Testis (tissue), 5 donors: ENCODE measurements at places on chromosomes 5 and 9.

DNA sequence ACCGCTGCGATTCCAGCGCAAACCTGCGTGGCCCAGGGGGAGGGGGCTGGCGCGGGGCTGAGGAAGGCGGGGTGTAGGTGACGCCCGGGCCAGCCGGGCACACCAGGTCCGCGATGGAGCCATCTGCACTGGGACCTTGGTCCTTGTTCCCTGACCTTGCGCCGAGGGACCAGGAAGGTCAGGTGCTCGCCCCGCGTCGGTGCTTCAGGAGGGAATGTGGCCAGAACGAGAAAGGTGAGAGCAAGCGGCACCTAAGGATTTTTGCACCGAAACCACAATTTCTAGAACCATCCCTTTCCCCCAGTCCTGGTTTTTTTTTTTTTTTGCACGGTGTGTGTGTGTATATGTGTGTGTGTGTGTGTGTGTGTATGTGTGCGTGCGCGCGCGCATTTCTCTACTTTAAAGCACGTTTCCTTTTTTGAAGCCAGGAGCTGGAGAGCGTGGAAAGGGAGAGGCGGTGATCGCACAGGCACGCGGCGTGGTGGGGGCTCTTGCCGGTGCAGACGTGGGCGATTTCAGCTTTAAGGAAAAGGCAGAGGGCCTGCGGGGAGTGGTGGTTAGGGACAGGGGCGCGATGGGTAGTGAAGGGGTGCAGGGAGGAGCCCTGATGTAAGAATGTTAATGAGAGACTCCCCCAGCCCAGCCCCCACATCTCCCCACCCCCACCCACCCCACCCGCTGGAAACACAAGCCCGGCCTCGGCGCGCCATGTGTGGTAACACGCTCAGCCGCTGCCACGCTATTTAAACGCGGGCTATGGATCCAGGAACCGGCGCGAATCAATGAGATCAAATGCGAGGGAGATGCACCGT, at the start of gene NPR3:
Gene NPR3, plus strand, starts transcription at position 772 of the 812 bp plus-strand sequence. CDS start 456 bp downstream, outside the sequence.
- DNase-seq, result peak; percentile 30

GRCh38 chr5:130550562-130550928, 614.5 kb downstream of the HINT1 start:
- DNase-seq, result no peak

DNA sequence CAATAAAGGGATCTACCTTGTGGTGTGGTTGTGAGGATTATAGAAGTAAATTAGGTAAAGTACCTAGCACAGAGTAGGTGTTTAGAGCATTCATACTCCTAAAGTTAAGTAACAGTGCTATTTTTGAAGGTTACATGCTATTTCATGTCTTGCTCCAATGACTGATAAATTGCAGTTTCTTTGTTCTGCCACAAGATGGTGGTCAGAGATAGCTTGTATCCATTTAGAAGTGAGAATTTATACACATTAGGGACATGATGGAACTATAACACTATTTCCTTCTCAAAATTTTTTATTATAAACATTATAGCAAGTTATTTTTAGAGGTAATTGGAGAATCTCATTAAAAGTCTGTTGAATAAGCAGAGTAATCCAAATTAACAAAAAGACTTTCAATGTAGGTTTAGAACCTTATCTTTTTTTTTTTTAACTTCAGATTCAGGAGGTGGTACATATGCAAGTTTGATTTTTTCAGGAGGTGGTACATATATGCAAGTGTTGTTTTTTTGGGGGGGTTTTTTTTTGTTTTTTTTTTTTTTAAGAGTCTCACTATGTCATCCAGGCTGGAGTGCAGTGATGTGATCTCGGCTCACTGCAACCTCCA, 17.1 kb downstream of the MTREX start:
- no peak for DNase-seq

DNA sequence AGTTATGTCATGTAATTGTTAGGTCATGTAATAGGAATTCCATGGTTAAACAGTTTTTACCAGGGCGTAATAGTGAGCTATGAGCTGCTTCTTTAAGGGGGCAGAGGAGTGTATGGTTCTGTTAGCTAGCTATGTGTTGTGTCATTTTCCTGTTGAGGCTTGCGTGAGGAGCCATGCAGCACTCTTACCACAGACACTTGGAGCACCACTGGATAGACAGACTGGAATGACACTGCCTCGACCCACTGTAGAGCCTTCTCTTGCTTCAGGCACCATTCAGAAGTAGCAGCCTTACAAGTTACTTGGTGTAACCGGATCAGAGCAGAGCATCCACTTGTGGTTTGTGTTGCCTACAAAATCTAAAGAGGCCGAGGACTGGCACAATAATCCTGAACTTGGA, 28.3 kb upstream of the STOM start:
- DNase-seq, result no peak

GRCh38 chr9:15942831-15943424, 390.1 kb downstream of the CCDC171 start:
- DNase-seq, result no peak

GRCh38 chr9:104934691-104935500, 6.9 kb upstream of the ABCA1 start:
- DNase-seq, result no peak

DNA sequence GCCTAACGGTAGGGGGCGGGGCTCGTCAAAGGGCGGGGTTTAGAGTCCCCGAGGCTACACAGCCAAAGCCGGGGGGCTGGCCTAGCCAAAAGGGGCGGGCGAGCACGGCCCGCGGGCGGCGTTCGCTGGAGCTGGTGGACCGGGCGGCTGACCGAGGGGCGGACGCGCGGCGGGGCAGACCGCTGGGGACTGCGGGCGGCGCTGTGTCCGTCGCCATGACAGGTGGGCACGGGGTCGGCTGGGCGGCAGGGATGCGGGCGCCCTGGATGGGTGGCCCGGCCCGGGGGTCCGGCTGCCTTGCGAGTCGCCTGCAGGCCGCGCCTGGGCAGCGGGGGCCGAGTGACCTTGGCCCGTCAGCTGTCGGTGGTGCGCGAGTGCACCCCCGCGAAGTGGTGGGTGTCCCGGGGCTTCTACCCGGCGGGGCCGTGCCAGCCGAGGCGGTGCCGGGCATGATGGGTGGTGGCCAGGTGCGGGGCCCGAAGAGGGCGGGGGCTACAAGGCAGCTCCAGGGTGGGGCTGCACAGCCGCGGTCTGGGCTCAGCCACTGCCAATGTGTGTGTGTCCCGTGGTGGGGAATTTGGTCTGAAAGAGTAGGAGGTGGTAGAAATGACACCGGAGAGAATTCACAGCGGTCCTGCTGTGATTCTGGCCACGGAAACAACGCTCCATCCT, at the start of gene CARD19:
Gene CARD19, plus strand, starts transcription at position 87 of the 672 bp plus-strand sequence. Its CDS starts 129 bp downstream, at position 216.
- DNase-seq, result peak; percentile 66

DNA sequence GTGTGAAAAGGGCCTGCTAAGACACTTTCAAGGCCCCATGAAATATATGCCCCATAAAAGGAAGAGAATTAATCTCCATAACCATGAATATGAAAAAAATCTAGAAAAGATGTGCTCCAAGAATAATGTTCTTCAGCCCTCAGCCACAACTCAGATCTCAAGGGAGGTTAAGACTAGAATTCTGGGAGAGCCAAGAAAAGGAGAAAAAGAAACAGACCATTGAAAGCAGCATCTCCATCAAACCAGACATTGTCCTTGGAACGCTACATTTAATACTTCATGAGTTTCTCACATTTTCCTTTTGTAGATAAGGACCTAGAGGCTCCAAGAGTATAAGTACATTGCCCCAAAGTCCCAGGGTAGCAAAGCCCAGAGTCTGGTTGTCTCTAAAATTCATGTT, 270.6 kb downstream of the DENND1A start:
- DNase-seq, result no peak

DNA sequence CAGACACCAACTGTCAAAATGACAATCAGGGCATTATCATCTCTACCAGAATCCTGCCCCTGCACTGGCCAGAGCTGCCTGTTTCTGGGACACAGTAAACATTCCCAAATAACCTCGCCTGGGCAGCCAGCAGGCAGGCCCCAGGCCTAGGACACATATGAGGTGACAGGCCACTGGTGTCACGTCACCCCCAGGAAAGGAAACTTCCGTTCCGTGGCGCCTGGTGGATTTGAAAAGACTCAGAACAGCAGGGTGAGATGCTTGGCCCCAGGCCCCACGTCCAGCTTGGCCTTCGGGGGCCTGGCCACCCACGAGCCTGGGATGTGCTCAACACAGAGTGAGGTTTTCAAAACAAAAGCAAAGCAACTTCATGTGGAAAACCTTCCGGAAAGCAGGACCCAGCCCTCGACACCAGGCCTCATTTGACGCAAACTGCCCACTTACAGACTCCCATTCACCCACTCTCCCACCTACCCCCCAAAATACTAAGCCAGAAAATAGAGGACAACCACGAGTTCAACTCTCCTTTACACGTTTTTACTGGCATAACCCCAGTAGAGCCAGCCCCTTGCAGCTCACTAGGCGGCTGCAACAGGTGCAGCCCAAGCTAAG, 1.2 kb downstream of the SEMA4D start:
- peak; percentile 42 for DNase-seq
